ENCODE measurements at places on chromosomes 11 and 22. TPM values are rescaled to one million over a fixed set of nuclear protein-coding genes. Genes with fewer than 3 reads are reported as not detected.

GRCh38 chr22:36286096-36286957 lies 33.4 kb downstream of the APOL1 start:
- DNase-seq, result peak; percentile 87

GRCh38 chr11:79691445-79691844 lies 250.6 kb upstream of the TENM4 start:
- no peak for DNase-seq

DNA sequence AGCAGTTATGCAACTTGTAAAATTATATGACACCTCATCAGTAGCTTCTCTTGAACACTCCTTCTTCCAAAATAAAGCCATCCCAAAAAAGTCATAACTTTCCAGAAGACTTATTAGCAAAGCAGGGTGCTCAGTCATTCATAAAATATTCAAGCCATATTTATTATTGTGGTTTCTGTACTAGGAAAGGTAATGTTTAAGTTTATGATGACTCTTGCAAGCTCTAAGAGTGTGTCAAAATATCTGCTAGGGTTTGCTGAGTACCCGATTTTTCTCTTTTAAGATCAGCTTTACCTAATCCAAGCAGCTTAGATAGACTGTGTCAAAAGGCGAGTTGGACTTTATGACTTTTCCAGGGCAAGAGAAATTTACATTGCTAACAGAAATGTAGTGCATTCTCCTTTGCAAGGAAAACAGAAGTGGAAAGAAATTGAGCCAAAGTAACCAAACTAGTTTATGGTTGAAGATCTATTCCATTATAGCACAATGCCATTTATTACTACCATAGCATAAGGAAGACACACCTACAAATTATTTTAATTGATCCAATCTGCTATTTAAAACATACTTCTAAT lies 98.0 kb upstream of the SOX6 start:
- no peak for DNase-seq

DNA sequence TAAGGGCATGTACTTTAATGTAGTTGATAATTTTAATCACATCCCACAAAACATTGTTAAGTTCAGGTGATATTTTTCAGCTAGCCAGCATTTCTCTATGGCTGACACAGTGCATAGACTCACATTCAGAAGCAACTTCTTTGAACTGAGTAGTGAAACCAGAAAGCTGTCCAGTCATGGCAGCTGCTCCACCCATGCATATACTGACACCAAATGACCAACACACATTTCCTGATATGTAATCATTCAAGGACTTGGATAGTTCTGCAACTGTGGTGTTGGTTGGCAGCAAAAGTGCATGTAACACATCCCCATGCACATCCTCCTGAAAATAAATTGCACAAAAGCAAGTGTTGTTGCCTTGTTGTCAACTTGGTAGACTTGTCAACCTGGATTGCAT lies 39.7 kb downstream of the CALCA start:
- DNase-seq, result no peak

DNA sequence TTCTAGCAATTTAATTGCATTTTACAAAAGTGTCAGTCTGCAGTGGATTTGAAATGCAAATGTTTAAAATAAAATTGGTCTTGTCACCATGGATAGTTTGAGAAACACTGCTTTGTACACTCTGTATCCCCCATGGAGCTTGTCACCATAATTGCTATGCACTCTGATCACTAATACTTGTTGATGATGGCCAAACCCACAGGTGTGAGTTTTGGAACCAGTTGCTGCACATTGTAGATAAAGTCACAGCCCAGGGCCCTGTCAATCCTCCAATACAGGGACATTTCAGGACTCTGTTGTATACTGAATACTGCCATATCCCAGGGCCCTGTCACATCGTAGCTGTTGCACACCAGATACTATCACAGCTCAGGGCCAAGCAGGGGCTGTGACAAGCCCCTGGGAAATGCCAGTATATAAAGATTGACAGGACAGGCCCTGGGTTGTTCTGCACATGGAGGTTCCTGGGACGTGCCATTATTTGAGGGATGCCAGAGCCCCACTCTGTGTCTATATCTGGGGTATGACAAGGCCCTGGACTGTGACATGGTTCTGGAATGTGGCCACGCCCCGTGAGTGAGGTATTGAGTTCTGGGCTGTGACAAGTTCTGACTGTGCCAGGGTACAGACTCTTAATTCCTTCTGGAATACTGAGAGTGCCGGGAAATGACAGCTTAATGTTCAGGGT lies 27.9 kb upstream of the SMPD1 start:
- DNase-seq, result peak; percentile 72

GRCh38 chr11:101718402-101718801 lies 134.6 kb upstream of the TRPC6 start:
- no peak for DNase-seq

GRCh38 chr22:32649515-32650200 lies 151.8 kb upstream of the TIMP3 start:
- DNase-seq, result no peak

- peak; percentile 39 for DNase-seq
These were observed 507.4 kb downstream of the METTL15 start for GRCh38 chr11:28615542-28615941.

- DNase-seq, result peak; percentile 64
These were observed 51.1 kb upstream of the KCNQ1OT1 start for GRCh38 chr11:2750682-2751522.

DNA sequence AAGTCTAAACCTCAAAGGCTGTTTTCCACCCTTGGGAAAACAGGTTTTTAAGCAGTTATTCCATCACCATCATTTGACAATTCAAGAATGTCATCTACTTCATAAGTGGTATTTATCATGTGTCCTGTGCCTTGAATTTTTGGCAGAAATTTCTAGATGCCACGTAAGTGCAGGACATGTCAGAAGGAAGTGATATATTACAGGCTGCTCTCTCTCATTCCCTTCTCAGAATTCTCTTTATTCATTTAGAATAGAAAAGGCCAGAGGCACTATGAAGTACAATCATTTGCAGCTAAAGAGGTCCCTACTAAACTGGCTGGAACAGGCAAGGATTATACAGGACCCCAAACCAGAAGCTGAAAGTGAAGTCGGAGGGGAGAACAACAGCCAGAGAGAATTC lies 11.9 kb downstream of the RBFOX2 start:
- no peak for DNase-seq

DNA sequence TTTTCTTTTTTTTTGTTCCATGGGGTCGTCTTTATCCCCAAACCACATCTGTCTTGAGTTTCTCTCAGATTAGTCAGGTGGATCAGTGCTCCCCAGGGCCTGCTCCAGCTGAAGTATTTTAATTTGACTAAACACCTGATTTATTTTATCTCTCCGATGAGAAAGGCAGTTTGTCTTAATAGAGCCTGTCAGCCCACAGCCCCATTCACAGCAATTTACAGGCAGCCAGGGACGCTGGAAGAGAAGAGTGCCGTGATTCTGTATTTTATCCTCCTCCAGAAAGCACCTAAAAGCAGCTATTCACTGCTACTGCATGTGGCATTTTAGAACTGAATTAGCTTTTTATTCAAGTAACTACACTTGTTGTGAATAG lies 164.5 kb downstream of the SOX6 start:
- peak; percentile 20 for DNase-seq

GRCh38 chr22:49753961-49754695 lies 73.5 kb downstream of the BRD1 start:
- DNase-seq, result no peak

GRCh38 chr11:95575517-95575916 lies 214.1 kb downstream of the FAM76B start:
- DNase-seq, result peak; percentile 24

DNA sequence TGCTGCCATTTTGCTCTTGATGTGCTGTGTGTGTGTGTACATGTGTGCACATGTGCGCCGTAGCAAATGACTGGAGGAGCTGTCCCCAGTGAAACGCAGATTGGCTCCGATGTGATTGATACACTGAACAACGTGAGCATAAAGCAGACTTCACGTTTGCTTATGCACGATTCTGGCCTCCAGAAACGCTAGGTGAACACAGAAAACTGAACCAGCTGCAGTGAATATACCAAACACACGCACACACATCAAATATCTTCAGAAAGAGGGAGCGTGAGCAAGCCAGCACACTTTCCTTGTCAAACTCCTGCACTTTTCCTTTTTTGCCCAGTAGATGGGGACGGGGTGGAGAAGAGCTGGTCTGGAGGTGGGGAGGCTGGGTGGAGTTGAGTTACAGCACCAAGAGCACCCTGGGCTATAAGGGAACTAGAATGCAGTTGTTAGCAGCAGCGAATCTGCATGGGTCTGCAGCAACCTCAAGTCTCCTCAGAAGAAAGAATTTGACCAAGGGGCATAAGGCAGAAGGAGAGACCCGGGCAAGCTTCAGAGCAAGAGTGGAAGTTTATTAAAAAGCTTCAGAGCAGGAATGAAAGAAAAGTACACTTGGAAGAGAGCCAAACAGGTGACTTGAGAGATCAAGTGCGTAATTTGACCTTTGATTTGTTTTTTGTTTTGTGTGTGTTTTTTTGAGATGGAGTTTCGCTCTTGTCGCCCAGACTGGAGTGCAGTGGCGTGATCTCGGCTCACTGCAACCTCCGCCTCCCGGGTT lies 77.8 kb upstream of the CADM1 start:
- peak; percentile 60 for DNase-seq

DNA sequence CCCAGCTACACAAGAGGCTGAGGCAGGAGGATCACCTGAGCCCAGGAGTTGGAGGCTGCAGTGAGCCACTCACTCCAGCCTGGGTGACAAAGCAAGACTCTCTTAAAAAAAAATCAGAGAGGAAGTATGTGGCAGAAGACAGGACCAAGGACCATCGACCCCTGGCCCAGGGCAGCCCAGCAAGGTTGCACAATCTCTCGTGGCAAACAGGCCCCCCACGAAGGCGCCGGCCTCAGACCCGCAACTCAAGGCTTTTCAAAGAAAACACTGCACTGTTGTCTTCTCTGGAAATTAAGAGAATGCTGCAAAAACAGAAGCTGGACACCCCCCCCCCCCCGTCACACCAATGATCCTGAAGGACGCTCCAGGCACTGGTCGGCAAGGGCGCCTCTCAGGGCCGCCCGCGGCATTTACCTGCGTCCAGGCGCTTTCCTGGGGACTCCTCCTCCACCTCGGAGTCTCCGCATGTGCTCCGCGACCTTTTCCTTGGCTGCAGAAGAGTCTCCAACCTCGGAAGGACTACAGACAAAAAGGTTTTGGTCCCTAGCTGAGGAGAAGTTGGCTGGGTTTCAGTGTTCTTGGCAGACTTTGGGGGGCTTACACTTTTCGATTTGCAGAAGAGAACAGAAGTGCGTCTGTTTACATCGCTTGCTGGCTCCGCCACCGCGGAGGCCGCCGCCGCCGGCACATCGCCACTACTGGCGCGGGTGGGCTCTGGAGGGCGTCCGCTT lies 40.5 kb downstream of the BRD1 start:
- no peak for DNase-seq

DNA sequence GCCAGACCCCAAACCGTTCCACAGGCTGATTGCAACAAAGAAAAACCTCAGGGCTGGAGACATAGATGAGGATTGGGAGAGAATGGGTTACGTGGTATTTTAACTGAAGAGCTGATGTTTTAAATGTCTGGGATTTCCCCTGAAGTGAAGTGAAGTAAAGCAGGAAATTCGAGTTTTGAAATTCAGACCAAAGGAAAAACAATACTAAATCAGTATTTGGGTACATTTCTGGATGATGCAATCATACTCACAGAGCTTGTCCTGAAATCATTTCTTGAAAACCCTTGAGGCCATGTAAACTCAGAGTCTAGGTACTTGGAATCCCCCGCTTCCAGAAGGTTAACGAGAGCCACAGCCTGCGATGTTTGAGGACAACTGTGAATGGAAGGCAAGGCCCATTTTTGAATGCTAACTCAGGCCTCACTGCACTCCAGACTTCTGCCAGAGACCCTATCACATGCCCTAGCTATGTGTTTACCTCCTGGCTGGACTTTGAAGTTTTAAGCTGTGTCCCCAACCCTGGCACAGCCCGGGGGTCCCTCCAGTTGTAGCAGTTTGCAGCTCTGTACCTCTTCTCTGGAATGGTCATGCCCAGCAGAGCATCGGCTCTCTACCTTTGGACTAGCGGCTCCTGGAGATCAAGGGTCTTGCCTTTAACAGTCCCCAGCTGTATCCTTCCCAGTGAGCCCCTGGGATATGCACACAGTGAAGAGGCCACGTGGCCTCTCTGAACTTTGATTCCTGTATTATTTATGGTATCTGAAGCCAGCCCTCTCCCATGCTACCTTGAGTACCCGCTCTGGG lies 5.4 kb upstream of the FTH1 start:
- DNase-seq, result peak; percentile 70

- no peak for DNase-seq
These were observed 1.5 kb upstream of the BAIAP2L2 start for GRCh38 chr22:38111925-38112355.

DNA sequence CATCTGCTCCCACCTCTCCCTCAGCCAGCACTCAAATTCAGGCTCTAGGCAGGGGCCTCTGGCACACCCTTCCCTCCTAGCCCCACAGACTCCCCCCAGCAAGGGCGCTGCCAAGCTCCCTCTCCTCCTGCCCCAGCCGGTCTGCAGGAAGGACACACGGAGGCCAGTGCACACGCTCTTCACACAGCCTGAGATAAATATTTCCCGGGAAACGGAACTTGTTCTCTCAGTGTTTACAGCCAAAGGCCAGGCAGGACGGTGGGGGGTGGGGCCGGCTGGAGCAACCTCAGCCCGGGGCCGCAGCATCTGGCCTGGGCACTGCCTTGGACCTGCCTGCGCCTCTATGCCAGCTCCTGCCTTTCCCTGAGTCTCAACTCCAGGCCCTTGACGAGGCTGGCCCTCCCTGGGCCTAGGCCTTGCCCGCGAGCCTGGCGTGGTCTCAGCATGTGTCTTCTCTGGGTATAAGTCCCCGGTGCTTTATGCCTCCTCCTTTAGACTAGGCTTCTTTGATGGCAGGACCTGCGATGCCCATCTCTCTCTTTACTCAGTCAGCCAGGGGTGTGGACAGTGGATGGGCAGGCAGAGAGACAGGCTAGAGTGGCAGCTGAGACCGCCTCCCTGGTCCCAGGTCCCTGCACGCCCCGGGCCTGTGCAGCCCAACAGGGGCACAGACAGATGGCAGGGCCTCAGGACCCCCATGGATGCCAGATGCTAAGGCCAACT lies 48.4 kb downstream of the PDE2A start:
- peak; percentile 67 for DNase-seq

- DNase-seq, result no peak
These were observed 10.8 kb downstream of the THYN1 start for GRCh38 chr11:134242376-134242775.

RELT gene
- 5.8 TPM for total RNA-seq

ADAMTS8 gene
- total RNA-seq, result 23.6 TPM

C1QTNF4 gene
- 5.3 TPM for total RNA-seq

KIAA1671 gene
- total RNA-seq, result 31.7 TPM

DDIAS gene
- 3.7 TPM for total RNA-seq

TRIM77 gene
- total RNA-seq, result not detected

ABCG4 gene
- total RNA-seq, result 0.31 TPM

DLG2 gene
- total RNA-seq, result 14.4 TPM

NDUFS3 gene
- total RNA-seq, result 98.3 TPM

CASP4 gene
- 40.4 TPM for total RNA-seq

KDM4D gene
- total RNA-seq, result 0.62 TPM

MMP10 gene
- 3.2 TPM for total RNA-seq

TRIM64 gene
- not detected for total RNA-seq

CD3D gene
- total RNA-seq, result not detected

NOX4 gene
- total RNA-seq, result 2.7 TPM

RPS25 gene
- total RNA-seq, result 2,908 TPM

SNX32 gene
- total RNA-seq, result 0.10 TPM

Measured in tongue (tissue), 3 donors.